ENCODE measurements at places on chromosomes 11 and 22. TPM values are rescaled to one million over a fixed set of nuclear protein-coding genes. Genes with fewer than 3 reads are reported as not detected.

DNA sequence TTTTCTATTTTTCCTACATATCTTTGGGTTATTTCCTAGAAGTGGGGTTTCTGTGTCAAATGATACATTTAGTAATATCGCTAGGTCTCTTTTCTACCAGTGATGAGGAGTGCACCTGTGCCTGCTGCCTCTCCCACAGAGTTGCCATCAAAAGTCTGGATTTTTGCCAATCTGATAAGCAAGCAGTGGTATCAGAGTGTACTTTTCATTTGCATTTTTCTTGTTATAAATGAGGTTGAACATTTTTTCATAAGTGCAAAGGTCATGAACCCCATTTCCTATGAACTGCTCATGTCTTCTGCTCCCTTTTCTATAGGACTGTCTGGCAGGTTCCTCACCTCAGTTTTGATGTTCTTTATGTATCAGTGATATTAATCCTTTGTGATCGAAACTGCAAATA, 1.7 kb downstream of the TRPM5 start:
- DNase-seq = no peak

DNA sequence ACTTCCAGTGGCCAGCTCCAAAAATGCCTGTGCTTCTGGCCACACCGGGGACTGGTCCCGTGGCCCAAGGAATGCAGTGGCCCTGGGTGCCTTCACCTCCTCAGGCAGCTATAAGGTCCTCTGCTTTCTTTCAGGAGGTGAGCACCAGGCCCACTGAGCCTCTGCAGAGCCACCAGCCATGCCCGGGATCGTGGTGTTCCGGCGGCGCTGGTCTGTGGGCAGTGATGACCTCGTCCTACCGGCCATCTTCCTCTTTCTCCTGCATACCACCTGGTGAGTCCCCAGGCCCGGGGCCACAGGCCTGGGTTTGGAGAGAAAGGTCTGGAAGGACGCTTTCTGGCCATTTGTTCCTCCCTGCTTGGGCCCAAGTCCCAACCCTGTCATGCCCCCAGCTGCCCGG, 32.5 kb upstream of the MYRF start:
- no peak for DNase-seq

- DNase-seq = no peak
Observed at GRCh38 chr22:17281440-17281841, 62.2 kb upstream of the ADA2 start.

Gene VSTM5
- total RNA-seq = not detected

- DNase-seq = no peak
Observed at GRCh38 chr11:67298786-67299185, 4.5 kb upstream of the SSH3 start.

GRCh38 chr11:63532117-63532516, 4.5 kb upstream of the PLAAT4 start:
- DNase-seq = no peak

Gene CNTN5
- 0.16 TPM for total RNA-seq

DNA sequence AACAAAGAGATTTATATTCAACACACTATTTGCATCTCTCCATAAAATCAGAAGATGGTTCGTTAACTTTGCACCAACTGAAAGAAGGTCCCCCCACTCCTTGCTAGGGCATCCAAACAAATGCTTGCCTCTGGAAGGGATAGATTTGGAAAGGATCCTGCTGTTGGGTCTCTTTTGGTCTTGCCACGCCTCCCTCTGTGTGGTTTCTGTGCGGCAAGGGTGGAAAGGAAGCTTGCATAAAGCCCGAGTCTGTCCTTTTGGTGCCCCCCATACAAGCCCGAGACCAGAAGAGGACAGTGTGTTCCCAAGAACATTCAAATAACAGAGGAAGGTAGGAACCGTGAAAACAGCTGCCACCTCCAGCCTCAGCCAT, 15.1 kb downstream of the SCGB1A1 start:
- DNase-seq = no peak

GRCh38 chr11:10091314-10092045, 202.5 kb downstream of the SBF2 start:
- DNase-seq = no peak

Gene FAT3
- total RNA-seq = 0.53 TPM

DNA sequence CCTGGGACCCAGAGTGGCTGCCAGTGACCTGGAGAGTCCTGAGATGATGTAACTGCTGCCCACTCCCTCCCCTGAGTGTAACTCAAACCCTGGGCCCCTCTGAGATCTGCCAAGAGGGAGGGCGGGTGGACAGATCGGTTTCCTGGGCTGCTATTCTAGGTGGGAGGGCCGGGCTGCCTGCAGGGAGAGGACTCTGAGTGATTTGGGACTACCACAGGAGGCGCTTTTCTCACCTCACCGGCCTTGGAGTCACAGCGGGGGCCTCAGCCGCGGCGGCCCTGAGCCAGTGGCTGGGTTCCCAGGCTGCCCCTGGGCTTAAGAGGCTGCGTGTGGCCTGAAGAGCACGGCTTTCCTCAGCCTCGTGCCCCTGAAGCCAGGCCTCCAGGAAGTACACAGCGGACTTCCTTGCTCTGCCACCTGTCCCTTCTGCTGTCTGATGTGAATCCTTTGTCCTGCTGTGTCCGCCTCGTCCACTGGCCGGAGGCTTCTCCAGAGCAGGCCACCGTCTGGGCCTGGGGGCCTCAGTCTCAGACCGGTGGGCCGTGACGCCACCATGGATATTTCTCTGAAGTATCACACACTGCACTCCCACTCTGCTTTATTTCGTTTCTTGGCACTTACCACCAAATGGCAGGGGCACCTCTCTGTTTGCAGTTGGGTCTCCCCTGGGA, 11.5 kb downstream of the RELT start:
- DNase-seq = peak; percentile 83

Gene SRRD
- total RNA-seq = 28.5 TPM

DNA sequence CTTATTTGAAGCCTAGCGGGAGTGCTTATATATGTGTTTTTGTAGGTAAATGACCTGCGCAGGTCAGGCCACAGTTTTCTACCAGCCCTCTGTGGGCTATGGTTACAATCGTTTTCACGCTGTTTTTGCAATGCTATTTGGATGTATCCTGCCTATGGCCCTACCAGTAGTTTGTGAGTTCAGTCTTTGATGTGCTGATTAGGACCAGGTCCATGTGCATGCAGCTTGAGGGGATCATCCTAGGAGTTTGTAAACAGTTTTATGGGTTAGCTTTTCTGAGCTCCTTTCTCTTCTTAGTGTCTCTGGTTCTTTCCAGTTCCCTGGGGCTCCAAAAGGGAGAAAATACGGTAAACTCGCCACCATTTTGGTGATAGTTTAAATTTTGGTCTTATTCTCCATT, 142.5 kb downstream of the LDLRAD3 start:
- no peak for DNase-seq

Gene RAB3IL1
- 4.9 TPM for total RNA-seq

DNA sequence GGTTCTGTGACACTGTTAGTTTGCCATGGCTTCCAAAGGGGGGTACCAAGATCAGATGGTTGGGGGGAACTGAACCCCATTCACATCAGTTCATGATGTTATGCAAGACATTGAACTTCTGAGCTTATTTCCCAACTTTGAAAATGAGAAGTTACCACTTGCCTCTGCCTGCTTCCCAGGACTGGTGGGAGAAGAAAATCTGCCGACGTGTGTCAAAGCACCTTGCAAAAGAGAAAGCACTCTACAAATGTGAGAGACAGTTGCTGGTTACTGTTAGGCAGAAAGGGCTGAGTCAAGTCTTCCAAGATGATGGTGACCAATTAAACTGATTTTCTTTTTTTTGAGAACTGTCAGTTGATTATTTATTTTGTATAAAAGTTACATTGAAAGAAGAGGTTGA, 45.6 kb downstream of the SMCO4 start:
- DNase-seq = no peak

GRCh38 chr11:126988655-126989054, 11.9 kb downstream of the KIRREL3 start:
- DNase-seq = no peak

- no peak for DNase-seq
Observed at GRCh38 chr22:46525389-46526243, 11.8 kb downstream of the CELSR1 start.

Gene SNX32
- not detected for total RNA-seq

- DNase-seq = peak; percentile 88
Observed at GRCh38 chr22:18035751-18036150, 11.4 kb upstream of the MICAL3 start.

DNA sequence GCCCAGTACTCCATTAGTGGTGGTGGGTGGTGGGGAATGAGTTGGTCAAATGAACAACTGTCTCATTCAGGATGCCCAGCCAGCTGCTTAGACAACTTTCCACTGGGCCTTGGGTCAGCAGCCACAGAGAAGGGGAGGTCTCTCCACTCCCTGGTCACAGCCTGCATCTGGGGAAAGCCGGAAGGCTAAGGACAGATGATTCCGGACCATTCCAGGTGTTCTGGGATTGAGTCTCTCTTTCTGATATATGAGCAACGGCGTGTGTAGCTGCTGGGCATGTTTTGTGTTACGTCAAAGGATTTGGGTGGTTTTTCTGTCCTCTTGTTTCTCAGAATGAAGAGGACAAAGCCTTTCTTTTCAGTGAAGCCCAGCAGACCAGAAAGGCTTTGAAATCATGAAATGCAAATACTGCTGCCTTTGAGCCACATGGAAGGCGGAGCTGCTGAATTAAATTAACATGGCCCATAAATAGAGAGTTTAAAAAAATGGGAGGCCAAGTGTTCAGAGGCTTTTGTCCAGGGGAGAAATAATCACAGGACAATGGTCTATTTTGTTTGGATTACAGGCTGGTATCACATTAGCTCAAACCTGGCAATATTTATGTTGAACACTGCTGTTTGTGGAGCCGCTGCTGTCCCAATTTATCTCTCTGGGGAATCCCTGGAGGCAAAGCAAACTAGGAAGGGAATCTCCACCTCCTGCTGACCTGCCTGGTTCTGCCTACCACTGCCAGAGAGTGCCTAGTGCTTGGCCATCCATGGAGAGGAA, 234.4 kb upstream of the E2F8 start:
- DNase-seq = no peak

GRCh38 chr22:24432059-24432853, 4.9 kb downstream of the ADORA2A start:
- no peak for DNase-seq

- no peak for DNase-seq
Observed at GRCh38 chr11:99117603-99118002, 96.9 kb downstream of the CNTN5 start.

GRCh38 chr11:132423266-132423665, 1052.9 kb downstream of the NTM start:
- no peak for DNase-seq

GRCh38 chr22:30266445-30267381, at the start of gene OSM:
Gene OSM, minus strand, starts transcription at chr22:30266851. Its CDS starts 52 bp downstream, at chr22:30266799.
- DNase-seq = no peak

Gene OR6A2
- 0.20 TPM for total RNA-seq

DNA sequence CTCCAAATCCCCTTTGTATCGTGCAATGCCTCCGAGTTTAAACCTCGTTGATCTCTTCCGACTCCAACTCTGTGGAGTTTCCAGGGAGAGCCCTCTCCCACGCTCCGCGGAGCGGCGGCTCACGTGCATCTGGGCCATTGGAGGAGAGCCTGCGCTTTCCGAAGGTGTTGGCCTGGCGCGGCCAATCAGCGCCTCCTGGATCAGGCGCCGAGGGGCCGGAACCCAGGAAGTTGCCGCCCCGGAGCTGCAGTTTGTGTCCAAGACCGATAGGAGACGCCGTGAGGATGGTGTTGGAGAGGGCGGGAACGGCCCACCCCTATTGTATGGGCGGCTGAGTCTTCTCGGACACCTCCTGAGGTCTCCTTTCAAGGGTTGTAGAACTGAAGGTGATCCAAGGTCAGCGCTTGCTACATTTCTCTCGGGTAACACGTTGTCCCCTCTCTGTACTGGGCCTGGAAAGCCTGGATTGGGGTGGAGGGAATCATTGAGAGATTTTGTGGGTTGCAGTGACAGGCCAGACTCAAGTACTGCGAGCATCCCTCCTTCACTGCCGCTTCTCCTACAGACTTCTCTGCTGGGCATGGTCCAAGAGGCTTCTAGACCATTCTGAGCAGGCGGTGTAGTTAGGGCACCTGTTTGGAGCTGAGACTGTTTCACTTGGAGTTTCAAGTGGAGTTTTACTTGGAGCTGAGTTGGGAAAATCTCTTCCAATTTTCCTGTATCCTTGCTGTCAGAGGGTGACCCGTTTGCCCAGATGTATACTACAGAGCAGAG, 1.7 kb downstream of the ADAMTS15 start:
- peak; percentile 73 for DNase-seq

Gene DRD2
- not detected for total RNA-seq

DNA sequence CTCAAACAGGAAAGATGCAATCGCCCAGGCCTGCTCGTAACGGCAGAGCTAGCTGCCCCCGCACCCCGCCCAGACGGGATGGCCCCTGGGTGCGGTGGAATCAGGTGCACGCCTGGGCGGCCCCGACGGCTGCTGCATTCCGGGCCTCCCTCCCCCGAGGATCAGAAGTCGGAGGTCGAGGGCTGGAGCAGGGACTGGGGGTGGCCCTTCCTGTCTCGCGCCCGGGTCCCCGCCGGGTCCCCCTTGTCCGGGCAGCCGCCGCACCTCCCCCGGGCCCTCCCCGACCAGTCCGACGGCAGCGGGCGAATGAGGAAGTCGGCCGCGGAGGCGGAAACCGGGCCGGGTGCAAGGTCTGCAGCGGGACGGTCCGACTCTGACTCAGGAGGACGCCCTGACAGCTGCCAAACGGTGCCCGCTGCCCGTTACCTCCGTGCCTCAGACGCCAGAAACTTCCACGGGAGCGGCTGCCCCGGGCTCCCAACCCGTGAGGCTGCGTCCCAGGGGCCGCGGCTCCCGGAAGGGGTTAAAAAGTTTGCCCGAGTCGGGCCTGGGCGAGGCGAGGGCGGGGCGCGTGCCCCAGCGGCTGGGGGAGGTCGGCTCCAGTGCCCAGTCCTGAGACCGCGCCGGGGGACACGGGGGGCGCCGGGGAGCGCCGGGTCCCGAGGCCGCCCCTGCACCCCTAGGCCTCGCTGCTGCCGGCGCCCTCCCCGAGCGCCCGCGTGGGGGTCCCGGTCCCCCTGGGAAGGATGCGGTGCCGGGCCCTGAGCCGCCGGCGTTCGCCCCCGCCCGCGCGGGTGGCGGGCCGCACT, 663 bp downstream of the MYH9 start:
- DNase-seq = no peak

DNA sequence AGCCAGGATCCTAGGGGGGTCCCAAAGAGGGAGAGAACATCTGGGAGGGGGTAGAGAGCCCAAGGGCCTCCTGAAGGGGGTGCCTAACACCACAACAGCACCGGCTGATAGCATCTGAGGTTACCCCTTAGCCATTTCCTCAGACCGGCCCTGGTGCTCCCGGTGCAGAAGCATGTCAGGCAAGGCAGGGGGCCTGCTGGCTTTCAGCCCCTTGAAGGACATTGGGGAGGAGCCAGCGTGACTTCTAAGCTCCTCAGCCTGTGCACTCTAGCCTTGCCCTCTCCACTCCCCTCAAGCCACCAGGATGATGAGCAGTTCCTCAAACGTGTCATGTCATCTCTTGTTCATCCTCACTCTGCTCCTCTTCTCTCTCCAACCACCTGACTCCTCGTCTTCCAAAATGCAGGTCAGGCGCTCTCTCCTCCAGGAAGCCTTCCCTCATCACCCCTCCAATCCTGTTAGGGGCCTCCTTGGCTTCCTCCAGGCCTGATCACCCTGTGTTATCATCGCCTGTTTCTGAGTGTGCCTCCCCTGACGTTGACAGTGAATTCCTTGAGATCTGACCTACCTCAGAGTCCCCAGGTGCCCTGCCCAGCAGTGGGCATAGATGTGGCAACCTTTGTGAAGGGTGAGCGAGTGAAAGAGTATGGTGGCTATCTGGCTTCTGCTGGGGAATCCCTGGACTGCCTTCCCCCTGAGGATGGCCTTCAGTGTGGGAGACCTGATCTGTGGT, 6.1 kb downstream of the P2RY2 start:
- DNase-seq = no peak

Gene CCDC81
- total RNA-seq = not detected

Gene KDM4E
- total RNA-seq = not detected
